ENCODE measurements at places on chromosomes 12 and 14.
A peak's percentile ranks its signal among the peaks of the same experiment; 100 is the strongest.

DNA sequence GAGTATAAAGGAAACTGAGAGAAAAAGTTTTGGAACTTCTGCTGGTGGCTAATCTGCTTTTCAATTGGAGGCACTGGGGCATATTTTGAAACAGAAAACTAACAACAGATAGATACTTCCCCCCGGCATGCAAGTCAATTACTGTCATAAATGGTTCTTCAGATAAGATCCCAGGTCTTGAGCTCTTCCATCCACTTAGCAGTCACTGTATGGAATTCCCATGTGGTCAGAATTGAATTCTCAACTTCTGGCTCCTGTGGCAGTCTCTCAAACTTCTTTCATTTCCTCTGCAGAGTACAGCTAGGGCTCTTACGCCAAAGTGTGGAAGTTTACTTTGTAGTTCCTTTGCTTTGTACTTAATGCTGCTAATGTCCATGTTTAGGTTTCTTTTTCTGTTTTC, 452.2 kb downstream of the IPO8 start:
- DNase-seq, result no peak

- DNase-seq, result no peak
Measured at GRCh38 chr12:132689227-132689626, 1.8 kb downstream of the PXMP2 start.

DNA sequence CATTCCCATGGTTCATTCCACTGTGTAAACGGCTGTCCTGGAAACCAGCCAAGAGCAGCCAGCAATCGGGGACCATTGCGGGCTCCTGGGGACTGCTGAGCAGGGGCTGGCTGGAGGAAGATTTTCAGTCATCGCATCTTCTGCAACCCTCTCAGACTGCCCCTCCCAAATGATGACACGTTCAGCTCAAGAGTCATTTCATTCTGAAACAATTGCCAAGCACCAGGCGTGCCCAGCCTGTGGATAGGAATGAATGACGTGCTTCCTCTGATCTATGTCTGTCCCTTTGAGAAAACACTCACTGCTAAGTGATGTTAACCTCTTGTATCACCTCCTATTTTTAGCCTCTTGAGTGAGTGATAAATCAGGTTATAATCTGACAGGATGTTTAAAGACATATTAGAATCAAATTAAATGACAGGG, 62.0 kb downstream of the NDUFA12 start:
- peak; percentile 10 for DNase-seq

DNA sequence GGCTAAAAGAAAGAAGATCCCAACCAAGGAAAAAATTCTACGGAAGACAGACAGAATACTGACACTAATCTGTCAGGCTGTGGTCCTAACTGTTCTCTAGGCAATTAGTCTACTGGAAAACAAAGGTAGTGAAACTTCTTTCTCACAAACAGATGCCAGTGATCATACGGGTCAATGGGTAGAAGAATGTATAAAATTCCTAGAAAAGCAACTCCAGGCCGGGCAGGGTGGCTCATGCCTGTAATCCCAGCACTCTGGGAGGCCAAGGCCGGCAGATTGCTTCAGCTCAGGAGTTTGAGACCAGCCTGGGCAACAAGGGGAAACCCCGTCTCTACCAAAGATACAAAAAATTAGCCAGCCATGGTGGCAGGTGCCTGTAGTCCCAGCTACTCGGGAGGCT, 64.8 kb downstream of the HECTD4 start:
- no peak for DNase-seq

DNA sequence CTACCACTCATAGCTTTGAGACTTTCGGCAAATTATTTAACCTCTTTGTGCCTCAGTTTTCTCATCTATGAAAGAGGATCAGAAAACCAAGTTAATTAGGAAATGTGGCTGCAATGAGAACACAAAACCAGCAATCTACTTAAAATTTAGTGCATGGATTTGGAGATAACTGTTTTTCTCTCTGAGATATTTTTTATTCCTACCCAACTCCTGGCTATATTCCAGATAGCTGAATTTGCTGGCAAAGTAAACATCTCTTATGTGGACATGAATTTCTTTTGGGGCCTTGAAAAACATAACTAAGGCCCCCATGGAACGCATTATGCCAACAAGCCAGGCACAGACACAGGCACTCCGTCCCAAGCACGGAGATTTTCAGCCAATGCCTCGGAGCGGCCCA, 53.4 kb upstream of the FOXN3 start:
- no peak for DNase-seq

- no peak for DNase-seq
Measured at GRCh38 chr12:52291267-52291935, at the start of gene KRT81. Gene KRT81 (minus strand): TSS chr12:52291534. CDS start chr12:52291465, 69 bp downstream.

DNA sequence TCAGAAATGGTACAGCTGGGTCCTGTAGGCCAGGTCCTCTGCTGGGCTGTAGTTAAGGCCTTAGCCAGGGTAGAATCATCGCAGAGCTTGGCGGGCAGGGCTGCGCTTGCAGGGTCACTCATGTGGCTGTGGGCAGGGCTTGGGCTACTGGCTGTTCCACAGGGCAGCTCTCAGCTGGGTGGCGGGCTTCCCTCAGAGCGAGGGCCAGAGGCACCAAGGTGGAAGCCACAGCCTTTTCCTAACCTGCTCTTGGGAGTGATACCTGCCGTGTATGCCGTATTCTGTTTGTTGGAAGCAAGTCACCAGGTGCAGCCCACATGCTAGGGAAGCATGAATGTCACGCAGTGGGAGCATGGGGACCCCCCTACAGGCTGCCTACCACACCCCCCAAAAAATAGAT, 69.8 kb upstream of the RIN3 start:
- no peak for DNase-seq

GRCh38 chr12:30564394-30564793, 131.3 kb downstream of the IPO8 start:
- no peak for DNase-seq

DNA sequence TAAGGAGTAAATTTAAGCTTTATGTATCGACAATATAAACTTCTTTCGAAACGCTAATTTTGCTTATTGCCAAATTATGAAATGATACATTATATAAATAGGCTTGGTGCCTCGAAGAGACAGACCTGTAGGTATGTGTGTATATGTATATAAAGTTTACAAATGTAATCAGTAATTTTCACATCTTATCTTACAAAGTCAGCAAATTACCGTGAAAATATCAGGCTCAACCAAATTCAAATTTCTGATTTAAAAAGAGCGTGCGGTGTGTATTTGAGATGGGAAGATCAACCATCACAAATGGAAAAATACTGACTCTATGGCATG, 605 bp downstream of the ZCRB1 start:
- no peak for DNase-seq

DNA sequence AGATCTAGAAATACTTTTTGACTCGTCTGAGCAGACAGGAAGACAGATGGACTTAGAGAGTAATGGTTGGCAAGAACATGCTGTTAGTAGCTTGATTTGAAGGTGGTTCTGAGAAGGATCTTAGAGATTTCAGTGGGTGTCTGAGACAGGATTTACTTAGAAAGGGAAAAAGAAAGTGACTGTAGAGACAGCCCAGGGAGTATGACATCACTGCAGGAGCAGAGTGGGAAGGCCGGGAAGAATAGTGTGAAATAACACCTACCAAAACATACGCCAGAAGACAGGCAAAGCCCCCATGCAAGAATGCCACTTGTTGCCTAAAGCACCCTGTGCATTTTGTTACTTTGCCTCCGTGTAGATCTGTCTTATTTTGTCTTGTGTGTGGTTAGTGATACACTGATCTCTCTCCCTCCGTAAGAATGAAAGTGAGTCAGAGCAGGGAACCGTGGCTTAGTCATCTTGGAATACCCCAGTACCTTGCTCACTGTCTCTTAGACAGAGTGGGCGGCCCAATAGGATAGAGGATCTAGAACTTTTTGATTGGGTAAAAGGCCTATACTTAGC, 161.3 kb upstream of the IFNG-AS1 start:
- peak; percentile 24 for DNase-seq

DNA sequence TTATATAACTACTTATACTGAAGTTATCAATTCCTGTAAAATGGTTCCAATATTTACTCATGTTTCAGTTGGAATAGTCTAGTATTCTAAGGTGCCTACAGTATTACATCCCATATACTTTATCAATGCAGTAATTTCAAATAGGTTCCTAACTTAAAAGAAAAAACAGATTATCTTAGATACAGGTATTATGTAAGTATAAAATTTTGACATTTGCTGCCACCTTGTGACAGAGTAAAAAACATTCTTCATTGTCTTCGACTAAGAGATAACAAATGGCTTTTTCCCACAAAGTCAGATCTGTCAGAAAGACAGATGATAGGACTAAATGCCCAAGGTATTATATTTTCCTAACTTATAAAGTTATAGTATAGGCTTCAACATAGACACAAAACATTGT, 78.7 kb downstream of the TXNDC16 start:
- DNase-seq, result no peak

DNA sequence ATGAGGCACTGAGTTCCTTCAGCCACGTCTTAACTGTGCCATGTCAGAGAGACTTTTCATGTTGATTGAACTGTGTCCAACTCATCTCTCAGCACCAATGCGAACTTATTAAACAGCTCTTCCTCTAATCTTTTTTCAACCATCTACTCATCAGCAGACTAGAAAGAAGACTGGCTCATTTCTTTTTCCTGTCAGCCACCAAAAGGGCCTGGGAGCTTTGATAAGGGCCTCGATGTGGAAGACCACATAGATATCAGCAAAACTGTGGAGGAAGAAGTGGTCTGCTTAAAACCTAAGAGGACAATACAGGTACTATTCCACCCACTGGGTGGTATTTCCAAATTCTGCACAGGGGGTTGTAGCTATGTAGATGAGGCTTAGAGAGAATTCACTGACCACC, 3.6 kb upstream of the PLXNC1 start:
- DNase-seq, result no peak
